ENCODE measurements at places on chromosomes 7 and 10.

DNA sequence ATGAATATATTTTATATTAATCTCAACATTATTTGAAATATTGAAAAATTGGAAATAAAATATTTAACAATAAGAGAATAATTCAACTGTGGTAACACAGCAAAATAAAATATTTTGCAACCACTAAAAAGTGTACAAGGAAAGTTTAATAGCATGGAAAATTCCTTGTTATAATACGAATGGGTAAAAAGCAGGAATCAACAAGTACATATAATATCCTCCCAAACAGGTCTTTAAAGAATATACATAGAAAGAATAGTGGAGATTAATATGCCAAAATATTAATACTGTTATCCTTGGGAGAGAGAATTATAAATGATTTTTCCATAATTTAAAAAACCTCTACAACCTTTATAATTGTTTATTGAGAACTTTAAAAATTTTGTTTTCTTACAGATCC lies 1.0 kb downstream of the DNAJC12 start:
- no peak for DNase-seq

DNA sequence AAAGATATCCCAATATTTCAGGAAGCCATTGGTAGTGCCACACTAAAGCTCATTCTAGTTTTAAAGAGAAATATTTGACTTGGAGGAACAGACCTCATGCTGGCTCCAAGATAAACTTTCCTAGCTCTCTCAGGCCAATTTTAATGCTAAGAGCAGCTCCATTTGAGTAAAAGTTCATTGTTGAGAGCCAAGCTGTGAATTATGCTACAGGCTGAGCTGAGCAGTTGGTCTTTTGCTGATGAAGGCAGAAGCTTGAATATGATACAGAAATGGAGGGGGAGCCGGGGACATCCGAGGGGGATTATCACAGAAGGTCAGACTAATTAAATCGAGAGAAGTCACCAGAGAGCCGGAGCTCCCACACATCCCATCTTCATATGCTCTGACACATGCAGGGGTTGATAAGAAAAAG lies 175.7 kb upstream of the AUTS2 start:
- DNase-seq = no peak

DNA sequence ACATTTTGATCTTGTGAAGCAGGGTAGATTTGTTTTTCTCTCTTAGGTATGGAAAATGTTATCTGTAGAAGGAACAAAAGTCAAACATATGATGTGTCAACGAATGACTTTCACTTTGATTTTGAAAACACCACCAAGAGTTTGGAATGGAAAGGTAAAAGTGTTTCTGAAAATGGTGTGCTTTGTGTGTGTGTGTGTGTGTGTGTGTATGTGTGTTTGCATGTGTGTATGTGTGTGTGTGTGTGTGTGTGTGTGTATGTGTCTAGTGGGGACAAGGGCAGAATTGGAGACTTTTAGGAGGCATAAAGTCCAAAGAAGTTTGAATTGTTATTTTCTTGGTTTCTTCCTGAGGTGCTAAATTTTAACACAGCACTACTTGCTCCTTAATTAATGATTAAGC lies 115.4 kb upstream of the PRKCQ start:
- no peak for DNase-seq

- no peak for DNase-seq
Measured at GRCh38 chr10:75957314-75958120, 526.1 kb downstream of the LRMDA start.

DNA sequence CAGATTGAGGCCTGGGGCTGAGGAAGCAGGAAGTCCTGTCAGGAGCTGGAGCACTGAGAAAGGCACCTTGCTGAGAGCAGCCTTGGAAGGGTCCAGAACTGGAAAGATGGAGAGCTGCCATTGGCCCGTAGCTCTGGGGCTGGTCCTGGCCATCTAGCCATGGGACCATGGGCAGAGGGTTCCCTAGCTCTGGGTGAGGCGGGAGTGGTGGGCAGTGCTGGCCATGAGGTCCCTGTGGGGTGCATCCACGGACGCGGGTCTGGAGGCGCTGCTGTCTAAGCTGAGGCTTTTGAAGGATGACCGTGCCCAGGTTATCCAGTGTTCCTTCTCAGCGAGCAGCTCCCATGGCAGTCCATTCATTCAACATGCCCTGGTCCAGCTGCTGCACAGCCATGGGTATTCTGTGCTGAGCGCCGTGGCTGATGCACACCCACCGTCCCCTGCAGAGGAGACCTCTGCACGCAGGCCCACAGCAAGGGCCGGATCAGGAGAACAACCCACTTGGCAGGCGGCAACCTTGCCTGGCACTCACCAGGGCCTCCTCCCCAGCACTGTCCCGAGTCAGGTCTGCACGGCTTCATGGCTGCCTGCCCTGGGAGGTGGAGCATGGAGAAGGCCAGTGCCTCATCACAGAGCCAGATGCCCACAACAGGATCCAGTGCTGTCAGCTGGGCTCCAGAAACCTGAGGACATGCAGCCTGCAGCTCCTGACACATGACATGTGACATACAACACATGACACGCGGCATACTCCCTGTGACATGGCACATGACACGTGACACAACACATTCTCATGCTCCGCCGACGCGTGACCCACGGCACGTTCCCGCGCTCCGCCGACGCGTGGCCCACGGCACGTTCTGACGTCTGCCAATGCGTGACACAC lies 121.9 kb downstream of the INPP5A start:
- DNase-seq = no peak

- no peak for DNase-seq
Measured at GRCh38 chr10:76049581-76050290, 618.3 kb downstream of the LRMDA start.

DNA sequence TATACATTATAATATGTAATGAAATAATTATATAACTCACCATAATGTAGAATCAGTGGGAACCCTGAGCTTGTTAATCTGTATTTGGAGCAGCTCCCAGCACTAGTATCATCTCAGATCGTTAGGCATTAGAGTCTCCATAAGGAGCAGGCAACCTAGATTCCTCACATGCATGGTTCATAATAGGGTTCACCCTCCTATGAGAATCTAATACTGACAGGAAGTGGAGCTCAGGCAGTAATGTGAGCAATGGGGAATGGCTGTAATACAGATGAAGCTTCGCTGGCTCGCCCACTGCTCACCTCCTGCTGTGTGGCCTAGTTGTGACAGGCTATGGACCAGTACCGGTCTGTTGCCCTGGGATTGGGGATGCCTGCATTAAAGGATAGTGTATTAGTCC lies 49.5 kb downstream of the RSBN1L start:
- DNase-seq = no peak

DNA sequence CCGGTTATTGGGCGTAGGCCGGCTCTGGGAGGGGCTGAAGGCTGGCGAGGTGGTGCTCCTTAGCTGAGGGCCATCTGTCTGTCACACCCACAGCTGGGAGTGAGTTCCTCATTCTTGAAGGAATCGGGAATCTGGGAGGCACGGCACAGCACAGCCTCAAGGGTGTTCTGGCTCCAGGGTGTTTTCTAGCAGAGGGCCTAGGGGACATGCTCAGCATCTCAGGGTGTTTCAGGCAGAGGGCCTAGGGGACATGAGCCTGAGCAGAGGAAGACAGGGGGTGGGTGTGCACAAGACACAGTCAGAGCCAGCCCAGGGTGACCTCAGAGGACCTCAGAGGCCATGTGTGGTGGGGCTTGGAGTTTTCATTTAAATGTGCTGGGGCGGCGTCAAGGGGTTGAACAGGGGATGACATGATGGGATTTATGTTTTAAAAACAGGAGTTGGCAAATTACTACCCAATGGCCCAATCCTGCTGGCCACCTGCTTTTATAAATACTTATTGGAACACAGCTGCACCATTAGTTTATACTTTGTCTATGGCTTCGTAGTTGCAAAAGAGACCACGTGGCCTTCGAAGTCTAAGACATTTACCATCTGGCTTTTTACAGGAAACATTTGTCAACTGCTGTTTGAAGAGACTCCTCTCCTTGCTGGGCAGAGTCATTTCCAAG lies 121.6 kb downstream of the PRKAG2 start:
- DNase-seq = no peak

DNA sequence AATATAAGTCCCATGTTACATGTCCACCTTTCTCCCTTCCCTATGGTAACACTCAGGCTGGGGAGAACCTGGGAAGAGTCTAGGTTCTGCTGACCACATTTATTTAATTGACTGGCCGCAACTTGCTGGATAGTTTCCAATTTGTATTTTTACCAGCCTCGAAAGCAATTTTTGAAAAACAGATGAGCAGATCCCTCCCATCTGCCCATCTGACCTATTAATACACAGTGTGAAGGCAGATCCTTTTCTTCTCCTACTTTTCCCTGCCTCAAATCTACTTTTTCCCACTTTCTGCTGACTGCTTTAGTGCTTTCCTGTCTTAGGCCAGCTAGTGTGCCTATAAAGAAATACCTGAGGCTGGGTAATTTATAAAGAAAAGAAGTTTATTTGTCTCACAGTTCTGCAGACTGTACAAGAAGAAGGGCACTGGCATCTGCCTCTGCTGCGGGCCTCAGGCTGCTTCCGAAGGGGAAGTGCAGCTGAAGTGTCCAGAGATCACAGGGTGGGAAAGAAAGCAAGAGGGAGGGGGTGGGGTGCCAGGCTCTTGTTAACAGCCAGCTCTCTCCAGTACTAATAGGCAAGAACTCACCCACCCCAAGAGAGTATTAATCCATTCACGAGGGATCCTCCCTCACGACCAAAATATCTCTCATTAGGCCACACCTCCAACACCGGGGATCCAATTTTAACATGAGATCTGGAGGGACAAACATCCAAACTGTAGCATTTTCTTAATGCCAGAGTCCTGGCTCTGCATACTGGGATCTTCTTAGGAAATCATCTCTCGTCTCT lies 336.0 kb upstream of the IGFBP3 start:
- no peak for DNase-seq

DNA sequence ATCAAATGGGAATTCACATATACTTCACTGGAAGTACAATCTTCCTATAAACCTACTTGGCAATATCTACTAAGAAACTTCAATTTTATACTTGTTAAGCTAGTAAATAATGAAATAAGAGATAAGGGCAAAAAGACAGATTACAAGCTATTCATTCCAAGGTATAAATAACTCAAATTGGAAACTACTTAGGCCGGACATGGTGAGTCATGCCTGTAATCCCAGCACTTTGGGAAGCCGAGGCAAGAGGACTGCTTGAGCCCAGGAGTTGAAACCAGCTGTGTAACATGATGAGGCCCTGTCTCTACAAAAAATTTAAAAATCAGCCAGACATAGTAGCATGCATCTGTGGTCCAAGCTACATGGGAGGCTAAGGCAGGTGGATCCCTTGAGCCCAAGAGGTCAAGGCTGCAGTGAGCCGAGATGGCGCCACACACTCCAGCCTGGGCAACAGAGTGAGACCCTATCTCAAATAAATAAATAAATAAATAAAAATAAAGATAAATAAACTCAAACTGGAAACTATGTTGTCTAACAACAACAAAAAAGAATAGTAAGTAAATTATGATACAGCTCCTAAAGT lies 37.6 kb downstream of the ARHGAP21 start:
- DNase-seq = no peak

DNA sequence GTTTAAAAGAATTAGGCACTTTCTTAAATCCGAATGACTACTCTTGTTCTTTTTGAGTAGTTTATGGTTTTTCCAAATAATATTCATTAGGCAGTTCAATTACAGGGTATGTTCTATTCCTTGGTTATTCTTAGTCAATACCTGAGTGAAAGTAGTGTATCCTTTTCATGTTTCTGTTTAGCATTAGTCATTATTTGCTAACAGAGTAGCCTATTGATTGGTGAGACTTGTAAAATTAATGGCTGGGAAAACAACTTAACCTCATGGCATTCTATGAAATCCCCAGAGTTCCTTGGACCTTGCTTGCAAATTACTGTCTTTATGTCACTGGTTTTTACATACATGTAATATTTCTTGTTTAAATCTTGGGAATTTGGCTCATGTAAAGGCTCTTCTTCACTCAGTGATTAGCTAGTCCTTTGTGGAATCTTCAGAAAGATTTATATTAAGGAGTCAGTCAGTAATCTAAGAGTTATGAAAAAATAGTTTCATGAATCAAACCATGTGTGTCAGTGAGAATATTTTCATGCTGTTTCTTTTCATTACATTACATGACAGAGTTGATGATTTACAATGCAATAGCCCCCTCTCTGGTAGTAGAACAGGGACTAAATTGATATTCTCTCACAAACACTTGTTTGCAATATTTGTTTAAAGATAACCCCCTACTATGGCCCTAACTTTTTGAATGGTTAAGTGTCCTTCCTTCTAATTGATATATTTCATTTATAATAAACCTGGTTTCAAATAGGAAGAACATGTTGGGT lies 81.5 kb upstream of the LRRTM3 start:
- no peak for DNase-seq
